ENCODE measurements at places on chromosomes 1 and 21.
A peak's percentile ranks its signal among the peaks of the same experiment; 100 is the strongest.

- no peak for DNase-seq
Measured at GRCh38 chr1:184388319-184388889, 1.6 kb downstream of the C1orf21 start.

- no peak for DNase-seq
Measured at GRCh38 chr21:34047835-34048234, 25.5 kb upstream of the MRPS6 start.

GRCh38 chr1:156276532-156276931 is 6.1 kb downstream of the SMG5 start:
- no peak for DNase-seq

DNA sequence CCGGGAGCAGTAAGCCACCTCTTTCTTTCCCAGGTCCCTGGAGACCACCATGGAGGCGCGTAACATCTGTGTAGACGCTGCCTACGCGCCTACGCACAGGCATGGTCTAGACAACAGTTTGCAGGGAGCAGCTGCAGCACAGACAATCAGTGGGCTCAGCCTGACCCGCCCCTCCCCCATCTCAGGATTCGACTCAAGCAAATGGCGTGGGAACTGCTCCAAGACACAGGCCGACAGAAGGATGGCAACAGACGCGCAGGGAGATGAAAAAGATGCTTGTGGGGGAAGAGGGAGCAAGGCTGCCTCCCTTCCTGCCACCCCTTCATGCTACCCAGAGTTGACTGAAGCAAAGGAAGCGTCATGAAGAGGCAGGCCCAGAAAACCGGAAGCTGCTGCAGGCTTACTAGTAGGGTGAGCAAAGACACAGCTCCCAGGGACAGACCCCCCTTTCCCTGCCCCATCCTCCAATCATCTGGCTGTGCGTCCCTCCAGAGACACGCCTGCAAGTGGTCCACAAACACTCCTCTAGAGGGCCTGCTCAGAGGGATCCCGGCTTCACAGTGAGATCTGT is 19.5 kb downstream of the STK40 start:
- peak; percentile 73 for DNase-seq

GRCh38 chr1:3274972-3275371 is 179.5 kb upstream of the ARHGEF16 start:
- no peak for DNase-seq

DNA sequence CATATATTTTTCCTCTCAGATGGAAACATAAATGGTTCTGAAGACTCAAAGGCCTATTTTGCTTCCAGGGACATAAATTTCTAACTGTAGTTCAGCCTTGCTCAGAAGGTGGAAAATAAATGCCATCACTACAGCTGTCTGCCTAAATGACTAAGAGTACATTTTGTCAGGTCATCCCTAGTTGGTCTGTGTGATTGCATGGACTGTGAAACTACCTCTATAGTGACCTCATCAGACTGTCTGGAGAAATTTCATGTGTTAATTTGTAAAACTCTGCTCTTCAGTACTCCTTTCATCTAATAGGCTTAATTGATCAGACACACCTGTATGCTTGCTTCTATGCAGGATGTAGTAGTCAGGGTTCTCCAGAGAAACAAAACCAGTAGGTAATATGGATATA is 886.9 kb downstream of the AMY1C start:
- no peak for DNase-seq

GRCh38 chr1:212680680-212681389 is 18.8 kb downstream of the BATF3 start:
- no peak for DNase-seq

DNA sequence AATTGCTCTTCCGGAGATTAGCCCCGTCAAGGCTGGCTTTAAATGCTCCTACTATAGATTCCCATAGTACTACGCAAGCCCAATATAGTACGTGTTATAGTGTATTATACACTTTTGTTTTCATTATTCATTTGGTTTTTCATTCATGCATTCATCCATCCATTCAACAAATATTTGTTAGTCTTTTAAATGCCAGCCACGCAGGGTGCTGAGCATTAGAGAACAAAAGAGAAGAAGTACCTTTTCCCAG is 513 bp upstream of the RAB3GAP2 start:
- DNase-seq = no peak

DNA sequence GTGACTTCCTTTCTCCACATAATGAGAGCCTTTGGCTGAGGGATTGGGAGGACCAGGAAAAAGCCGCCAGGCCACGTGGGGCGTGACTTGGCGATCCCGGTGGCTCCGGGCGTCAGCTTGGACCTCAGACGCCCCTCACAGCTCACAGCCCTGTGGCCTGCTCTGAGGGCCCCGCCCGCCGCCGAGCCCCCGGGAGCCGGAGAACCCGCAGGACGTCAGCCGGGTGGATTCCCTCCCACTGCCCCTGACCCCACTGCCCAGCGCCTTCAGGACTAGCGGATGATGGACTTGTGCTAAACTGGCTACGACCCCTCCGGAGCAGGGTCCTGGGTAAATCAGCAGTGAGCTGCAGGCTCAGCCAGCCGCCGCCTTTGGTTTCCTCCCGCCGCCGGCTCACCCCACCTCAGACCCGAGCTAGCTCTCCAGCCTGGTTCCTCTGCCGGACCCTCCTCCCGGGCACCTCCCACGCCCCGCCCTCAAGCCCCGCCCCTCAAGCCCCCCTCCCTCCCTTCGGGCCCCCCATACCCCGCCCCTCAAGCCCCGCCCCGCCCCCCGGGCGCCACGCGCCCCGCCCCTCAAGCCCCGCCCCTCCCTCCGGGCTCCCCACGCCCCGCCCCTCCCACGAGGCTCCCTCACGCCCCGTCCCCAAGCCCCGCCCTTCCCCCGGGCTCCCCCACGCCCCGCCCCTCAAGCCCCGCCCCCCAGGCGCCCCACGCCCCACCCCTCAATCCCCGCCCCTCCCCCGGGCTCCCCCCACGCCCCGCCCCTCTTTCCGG is 10.0 kb upstream of the FAAP20 start:
- DNase-seq = peak; percentile 87

GRCh38 chr1:228259951-228260350 is 52.1 kb downstream of the OBSCN start:
- DNase-seq = no peak

DNA sequence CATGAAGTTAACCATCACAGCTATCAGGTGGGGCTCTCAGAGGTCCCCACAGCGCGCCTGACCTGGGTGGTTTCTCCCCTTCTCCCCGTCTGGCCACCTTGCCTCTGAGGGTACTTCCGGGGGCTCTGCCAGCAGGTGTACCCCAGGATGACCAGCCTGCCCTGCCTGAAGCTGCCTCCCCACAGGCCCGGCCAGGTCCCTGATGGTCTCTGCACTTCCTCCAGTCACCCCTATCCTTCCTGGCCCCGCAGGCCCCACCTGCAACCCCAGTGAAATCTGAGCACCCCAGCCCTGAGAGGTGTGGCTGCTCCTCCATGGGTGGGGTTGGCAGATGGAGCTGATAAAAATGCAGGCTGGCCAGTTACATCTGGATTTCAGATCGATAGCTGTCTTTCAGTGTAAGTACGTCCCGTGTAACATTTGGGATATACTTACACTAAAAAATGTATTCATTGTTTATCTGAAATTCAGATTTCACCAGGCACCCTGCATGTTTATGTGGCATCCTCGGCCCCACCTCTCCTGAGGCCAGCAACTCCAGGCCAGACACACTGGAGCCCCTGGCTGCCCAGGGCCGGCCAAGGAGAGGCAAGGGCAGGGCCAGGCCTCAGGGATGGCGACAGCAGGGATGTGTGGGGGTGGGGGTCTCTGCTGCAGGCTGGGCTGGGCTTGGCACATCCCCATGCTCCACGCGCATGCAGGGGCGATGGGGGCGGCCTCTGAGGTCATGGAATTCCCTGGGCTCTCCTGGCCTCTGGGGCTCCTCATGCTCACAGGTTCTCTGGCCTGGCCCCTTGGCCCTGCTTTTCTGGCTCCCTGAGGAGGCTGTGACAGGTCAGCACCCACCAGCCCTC is 25.1 kb downstream of the LRRC3 start:
- DNase-seq = no peak

DNA sequence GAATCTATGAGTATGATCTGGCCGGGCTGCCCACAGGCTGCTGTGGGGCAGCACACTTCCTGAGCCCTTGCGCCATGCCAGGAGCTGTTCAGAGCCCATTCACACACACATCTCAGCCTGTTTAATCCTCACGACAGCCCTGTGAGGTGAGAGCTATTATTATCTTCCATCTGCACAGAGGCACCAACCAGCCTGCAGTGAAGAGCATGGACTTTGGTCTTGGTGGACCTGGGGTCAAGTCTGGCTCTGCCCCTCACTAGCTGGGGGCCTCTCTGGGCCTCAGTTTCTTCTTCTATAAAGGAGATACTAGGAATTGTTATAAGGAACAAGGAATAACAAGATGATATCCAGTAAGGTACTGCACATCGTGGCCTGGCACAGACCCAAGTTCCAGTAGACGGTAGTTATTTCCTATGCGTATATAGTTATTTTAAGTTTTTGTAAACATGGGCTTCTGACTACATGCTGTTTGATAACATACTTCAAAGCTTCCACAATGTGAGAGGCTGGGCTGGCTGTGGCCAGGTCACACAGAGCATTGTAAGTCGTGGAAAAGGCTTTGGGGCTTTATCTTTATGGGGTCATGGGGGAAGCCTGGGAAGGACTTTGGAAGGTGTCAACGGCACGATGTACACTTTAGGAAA is 3.4 kb upstream of the PADI2 start:
- no peak for DNase-seq

DNA sequence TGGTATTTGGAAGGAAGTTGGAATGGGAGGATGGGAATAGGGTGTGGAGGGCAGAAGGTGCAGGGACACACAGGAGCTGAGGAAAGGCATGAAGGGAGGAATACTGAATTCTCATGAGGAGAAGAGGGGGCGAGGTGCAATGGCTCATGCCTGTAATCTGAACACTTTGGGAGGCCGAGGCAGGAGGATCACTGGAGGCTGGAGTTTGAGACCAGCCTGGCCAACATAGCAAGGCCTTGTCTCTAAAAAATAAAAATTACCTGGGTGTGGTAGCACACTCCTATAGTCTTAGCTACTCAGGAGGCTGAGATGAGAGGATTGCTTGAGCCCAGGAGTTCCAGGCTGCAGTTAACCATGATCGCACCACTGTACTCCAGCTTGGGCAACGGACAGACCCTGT is 117.3 kb downstream of the DTL start:
- DNase-seq = no peak

DNA sequence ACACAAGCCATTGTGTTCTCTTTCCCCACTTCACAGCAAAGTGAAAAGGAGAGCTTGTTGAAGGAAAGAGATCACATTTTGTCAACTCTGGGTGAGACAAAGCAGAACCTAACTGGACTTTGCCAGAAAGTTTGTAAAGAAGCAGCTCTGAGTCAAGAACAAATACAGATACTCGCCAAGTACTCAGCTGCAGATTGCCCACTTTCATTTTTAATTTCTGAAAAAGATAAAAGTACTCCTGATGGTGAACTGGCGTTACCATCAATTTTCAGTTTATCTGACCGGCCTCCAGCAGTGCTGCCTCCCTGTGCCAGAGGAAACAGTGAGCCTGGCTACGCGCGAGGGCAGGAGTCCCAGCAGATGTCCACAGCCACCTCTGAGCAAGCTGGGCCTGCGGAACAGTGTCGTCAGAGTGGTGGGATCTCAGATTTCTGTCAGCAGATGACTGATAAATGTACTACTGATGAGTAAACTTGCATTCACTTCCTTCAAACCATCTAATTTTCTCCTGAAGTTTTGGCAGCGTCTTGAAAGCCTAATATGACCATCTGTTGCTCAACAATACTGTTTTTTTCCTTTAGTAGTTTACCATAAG is 43.7 kb downstream of the BACH1 start:
- DNase-seq = no peak

DNA sequence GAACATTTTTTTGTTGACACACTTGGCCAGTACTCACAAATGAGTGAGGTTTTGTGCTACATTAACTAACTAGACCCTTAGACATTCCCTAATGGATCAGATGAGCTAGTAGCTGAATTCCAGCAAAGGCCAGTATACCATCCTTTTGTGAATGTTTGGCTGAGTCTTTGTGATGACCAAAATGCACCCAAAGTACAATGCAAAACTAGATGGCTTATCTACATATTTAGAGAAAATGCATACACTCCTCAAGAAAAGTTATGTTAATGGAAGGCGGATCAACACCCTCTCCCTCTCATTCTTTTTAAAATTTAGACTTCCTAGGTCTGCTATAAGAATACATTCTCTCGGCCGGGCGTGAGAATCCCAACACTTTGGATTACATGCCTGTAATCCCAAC is 20.1 kb upstream of the DNAJC28 start:
- no peak for DNase-seq

DNA sequence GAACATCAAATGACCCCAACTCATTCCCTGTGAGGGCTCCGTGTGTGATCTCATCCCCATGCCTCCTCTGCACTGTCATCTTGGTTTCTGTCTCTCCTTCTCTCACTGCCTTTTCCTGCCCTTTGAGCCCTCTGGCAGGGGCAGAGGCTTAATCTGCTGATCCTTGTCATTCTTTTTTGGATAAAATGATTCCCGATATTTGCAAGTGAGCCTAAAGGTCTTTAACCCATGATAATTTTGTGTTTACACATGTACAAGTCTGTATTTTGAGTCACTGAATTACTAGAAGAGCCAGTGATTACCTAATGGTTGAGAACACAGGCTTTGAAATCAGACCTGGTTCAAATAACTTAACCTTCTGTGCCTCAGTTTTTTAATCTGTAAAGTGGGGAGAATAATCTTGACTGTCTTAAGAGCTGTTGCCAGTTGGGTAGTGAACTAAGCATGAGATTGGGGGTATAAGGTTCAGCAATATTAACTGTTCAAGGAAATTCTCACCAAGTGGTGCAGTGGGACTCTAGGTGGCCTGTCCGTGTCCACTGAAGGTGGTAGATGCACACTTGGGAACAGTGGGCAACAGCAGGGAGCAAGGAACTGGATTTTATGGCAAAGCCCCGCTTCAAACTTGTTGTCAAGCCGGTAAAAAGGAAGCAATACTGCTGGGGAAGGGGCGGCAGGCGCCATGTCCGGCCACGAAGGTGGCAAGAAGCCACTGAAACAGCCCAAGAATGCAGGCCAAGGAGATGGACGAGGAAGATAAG is 1.6 kb downstream of the ECHDC2 start:
- no peak for DNase-seq

GRCh38 chr1:59718064-59718988 is 96.4 kb upstream of the HOOK1 start:
- DNase-seq = no peak

GRCh38 chr1:36208978-36209703 is 15.1 kb upstream of the THRAP3 start:
- no peak for DNase-seq

GRCh38 chr1:27225621-27226020 is 8.8 kb upstream of the WDTC1 start:
- DNase-seq = no peak

GRCh38 chr1:244241438-244241837 is 190.4 kb downstream of the ZBTB18 start:
- DNase-seq = no peak

- no peak for DNase-seq
Measured at GRCh38 chr1:197674286-197674685, 101.0 kb downstream of the DENND1B start.

DNA sequence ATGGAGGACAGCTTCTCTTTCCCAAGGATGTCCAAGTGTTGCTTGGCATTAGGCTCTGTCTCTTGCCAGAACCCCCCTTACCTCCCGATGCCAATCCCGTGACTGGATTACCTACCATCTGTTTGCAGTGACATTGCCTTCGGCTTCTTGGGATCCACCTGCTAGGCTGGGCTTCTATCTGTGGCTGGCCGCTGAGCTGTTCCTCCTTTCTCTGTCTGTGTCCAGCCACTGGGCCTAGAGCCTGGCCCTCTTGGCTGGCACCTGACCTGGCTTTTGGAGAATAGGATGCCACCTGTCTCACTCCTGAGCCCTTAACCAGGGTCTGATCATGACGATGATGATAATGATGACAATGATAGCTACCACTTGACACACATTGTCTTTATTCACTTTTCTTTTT is 41.6 kb upstream of the STUM start:
- no peak for DNase-seq

- DNase-seq = no peak
Measured at GRCh38 chr1:172549621-172550280, 16.8 kb downstream of the SUCO start.

All from amygdala (tissue), 56 donors.